ENCODE measurements at places on chromosomes 5 and 9.

- DNase-seq = no peak
These were observed 409.0 kb downstream of the SPOCK1 start for GRCh38 chr5:137090151-137090550.

- DNase-seq = no peak
These were observed 2.9 kb upstream of the ISCA1 start for GRCh38 chr9:86285261-86285660.

DNA sequence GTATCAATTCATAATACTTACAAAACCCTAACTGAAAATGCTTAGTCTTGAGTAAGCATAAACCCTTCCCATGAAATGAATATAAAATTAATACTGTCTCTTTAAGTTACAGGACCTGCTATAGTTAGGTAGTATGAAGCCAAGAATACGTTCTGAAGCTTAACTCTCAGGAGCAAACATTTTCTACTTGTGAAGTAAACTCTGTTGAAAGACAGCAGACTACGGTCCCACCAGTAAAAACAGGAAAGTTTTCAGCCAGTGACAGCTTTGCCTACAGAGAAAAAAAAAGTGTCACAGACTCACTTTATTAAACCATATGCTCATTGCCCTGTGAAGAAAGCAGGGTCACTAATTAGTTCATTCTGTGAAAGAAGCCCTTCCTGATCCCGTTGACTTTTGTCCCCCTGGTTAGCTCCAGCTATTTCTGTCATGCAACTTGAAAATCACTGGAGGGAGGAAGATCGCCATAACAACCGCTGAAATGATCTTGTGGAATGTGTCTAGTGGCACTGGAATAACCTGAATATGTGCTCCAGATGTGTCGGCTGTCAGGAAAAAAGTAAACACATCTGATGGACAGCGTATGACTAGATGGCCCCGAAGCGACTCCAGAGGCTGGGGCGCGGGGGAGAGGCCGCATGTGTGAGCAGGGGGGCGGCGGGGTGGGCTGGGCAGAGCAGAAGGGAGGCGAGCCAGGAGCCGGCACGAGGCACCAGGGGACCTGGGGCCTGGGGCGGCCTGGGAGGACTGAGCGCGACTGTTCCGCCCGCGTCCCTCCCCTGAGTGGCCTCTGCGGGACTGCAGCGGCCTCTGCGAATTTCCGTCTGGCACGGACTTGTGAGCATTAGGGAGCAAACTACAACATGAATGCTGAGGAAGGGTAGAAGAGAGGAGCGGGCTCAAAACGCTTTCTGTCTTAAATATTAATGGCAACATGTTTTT lies 41.9 kb downstream of the BNC2 start:
- peak; percentile 47 for DNase-seq

GRCh38 chr5:154196281-154196680 lies 5.7 kb downstream of the GALNT10 start:
- no peak for DNase-seq

- no peak for DNase-seq
These were observed 1.2 kb upstream of the SOHLH1 start for GRCh38 chr9:135700525-135700924.

- DNase-seq = no peak
These were observed 48.1 kb downstream of the EPB41L4B start for GRCh38 chr9:109272745-109273144.

DNA sequence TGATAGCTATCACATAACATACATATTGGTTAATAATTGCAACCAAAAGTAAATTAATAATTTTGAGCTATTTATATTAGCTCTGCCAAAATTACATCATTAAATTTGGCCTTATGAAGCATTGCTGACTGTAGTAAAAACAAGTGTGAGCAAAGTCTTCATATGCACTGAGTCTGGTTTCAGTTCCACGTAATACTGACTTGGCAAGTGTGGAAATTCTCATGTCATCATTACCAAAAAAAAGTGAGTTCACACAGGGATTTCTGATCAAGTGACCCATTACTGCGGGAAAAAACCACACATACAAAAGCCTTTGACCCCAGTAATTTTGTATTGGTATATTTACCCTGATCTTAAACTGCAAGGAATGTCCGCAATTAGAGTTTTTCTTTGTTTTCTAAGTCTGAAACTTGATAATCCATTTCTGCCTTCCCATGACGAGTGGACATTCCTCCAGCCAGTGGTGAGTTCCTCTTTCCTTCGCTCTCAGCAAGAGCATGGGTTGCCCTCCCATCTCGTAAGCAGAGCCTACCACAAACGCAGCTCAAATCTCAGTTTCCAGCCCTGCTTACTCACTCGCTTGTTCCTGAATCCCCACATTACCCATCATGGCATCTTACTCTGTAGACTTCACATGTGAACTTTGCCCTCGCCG lies 220.2 kb upstream of the DMRT1 start:
- DNase-seq = no peak

- DNase-seq = no peak
These were observed 4.4 kb downstream of the COL27A1 start for GRCh38 chr9:114159691-114160090.

GRCh38 chr5:141441571-141442170 lies 11.4 kb downstream of the PCDHGA12 start:
- no peak for DNase-seq

GRCh38 chr9:114894609-114895433 lies 35.6 kb downstream of the TNFSF8 start:
- DNase-seq = peak; percentile 81

DNA sequence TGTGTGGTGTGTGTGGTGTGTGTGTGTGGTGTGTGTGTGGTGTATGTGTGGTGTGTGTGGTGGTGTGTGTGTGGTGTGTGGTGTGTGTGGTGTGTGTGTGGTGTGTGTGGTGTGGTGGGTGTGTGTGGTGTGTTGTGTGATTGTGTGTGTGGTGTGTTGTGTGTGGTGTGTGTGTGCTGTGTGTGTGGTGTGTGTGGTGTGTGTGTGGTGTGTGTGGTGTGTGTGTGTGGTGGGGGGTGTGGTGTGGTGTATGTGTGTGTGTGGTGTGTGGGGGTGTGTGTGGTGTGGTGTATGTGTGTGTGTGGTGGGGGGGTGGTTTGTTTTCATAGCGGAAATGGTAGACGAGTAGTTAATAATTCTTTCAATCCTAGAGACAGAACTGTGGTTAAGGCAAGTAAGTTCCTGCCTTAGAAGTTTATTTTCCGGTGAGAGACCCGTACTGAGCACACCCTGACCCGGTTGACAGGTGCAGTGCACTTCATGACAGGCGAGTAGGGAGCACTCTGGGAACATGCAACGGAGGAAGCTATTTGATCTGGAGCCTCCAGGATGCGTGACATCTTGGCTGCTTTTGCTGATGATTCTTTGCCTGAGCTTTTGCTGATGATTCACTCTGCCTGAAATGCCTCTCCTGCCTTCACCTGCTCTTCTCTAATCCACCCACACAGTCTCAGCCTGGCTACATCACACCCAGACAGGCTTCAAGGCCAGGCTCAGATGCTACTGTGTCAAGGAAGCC lies 21.7 kb upstream of the FAT2 start:
- DNase-seq = peak; percentile 63

GRCh38 chr9:129487658-129488483 lies 133.0 kb downstream of the C9orf50 start:
- peak; percentile 35 for DNase-seq

DNA sequence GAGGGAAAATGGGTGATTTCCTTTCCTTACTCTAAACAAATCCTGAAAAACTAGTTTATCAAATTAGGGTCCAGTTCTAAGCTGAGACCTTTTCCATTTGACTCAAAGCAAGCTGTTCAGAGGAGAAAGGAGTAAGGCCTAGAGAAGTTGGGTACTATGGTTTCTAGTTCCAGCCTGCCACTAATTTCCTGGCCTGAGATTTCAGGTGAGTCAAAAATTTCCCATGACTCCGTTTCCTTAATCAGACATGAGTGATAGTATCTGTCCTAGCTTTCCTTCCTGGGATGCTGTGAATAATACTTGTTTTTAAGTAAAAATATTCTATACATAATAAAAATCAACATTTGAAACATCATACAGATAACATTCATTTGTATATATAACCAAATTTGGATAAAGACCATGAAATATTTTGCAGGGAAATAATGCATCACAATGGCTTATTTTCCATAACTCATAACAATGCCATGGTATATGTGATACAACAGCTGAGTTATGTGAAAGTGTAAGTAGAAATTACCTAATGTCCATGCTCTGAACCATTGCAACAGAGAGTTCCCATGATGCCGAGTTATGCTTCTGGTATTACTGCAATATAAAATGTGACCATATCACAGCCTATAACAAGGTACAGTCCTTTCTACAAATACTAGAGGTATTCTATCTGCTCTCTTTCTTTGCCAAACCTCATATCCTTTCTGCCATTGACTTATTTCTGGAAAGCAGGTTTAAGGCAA lies 142.7 kb downstream of the MLLT3 start:
- no peak for DNase-seq

All from ACHN (cell line).